Activated effector memory CD4-positive, alpha-beta T cell treated with Interleukin-2 at 50 U/mL for 16 hours (primary cell): ENCODE measurements at places on chromosomes 4 and X.

DNA sequence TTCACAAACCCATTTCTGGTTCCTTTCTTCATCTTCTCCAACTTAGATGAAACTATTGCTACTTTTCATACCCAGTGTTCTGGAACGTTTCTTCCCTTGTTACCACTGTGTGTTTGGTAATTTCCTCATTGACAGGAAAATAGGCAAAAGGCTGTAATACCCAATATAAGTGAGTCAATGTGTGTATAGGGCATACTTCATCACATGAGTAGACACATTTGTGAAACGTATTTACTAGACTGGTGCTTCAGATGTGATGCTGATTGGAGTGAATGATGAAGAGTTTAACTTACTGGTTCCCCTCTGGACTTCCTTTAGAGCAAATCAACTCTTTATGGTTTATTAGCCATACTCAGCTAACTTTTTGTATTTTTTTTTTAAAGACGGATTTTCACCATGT lies 195.1 kb upstream of the ATP6AP2 start:
- no peak for DNase-seq

GRCh38 chr4:1814453-1814852 lies 21.4 kb downstream of the FGFR3 start:
- no peak for DNase-seq

GRCh38 chrX:50393902-50394301 lies 76.7 kb downstream of the DGKK start:
- no peak for DNase-seq

DNA sequence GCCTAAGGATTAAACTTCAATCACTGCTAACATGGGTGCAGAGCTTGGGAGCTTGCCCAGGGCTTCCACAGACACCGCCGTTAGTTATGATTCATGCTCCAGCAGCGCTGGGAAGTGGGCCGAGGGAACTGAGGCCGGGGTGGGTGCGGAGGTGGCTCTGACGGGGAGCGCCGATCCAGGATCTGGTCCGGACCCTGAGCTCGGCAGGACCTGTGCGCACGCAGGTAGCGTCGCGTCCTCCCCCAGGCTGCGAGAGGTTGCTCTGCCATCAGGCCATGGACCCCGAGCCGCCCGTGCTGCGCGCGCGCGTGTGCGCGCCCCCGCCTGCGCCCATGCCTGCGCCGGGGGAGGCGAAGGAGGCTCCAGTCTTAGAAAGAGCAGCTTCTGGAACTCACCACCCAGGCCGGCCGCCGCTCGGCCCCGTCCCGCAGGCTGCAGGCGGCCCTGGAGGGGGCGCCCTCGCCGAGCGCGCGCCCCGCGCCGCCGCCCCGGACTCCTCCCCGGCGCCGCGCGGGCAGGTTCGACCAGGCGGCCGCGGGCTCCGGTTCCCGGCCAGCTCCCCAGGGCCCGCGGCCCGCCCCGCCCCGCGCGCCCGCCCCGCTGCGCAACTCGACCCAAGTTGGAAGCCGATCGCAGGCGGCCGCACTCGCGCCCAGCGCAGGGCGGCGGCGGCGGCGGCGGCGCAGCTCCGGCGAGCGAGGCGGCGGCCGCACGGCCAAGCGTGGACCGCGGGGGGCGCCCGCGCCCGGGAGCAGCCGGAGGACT lies 732 bp upstream of the ADRA2C start:
- DNase-seq, result no peak

- DNase-seq, result no peak
Observed at GRCh38 chrX:134161162-134161561, 75.8 kb upstream of the CCDC160 start.

DNA sequence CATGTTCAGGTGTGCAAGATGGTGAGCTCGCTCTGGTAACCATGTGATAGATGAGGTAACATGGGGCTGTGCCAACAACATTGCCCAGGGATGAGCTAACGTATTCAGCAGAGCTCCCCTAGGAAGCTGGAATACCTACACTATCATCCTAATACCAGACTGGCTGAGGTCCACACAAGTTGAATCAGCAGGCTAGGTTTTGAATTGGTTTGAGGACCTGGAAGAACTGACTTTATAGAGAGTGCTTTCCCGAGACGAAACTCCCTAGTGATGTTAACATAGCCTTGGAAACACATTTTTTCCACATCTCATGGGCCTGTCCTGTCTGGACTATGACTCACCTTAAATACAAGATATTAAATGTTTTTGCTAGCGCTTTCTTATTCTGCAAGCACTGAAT lies 56.7 kb downstream of the IGFBP7 start:
- DNase-seq, result no peak

DNA sequence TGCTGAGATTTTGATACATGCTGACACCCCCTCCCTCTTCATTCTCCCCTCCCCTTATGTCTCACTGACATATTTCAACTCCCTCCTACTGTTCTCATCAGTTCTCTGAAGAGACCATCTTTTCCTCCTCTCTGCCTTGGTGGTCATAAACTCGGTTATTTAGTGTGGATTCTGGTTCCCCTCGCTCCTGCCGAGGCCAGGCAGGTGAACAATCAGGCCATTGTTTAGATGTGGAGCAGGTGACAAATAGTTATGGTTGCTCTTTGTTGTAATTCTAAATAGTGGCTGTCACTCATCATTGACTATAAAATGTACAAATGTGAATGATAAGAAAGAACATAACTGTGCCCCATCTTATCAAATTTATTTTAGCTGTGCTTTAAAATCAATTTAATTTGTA lies 324.6 kb downstream of the BCOR start:
- DNase-seq, result no peak

GRCh38 chrX:136182414-136182813 lies 35.1 kb downstream of the FHL1 start:
- DNase-seq, result no peak

DNA sequence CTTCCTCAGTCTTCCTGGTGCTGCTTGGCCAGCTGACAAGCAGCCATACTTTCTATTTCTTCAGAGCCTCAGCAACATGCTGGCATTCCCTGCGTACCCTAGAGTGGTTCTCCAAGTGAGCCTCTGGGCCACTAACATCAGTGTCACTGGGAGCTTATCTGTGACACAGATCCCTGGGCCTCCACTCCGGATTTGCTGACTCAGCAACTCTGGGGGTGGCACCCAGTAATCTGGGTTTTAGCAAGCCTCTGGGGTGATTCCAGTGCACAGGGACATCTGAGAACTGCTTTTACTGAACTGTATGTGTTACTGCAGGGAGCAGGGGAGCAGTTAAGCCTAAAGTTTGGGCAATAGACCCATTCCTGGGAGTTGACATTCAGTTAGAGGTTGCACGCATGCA lies 28.2 kb upstream of the HMGB3 start:
- DNase-seq, result no peak

GRCh38 chr4:7187168-7187535 lies 5.2 kb upstream of the SORCS2 start:
- DNase-seq, result no peak

DNA sequence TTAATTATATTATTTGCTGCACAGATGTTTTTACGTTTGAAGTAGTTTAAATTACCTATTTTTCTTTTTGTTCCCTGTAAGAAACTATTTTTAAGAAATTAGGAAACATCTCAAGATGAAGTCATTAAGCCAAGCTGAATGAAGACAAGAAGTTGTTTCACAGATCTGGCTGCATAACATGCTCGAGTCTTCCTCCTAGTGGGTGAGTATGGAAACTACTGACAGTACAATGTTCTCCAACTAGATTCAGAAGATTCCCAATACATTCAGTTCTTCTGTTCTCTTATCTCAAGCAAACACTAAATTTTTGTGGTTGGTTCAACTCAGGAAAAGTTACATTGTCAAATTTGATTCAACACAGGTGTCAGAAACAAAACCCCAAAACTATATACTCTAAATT lies 256.8 kb upstream of the VCX start:
- no peak for DNase-seq

- no peak for DNase-seq
Observed at GRCh38 chr4:176123710-176124407, 58.2 kb downstream of the WDR17 start.

DNA sequence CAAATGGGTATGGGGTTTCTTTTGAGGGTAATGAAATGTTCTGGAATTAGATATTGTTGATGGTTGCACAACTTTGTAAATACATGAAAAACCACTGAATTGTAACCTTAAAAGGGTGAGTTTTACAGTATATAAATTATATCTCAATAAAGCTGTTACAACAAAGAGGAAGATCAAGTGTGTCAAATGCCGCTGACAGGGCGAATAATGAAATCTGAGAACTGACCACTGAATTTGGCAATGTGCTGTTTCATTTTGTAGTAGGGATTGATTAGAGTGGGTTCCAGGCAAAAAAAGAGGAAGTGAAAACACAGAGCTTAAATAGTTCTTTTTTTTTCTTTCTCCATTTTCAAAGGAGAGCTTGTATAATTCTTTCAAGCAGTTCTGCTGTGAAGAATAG lies 161.1 kb upstream of the NAP1L5 start:
- no peak for DNase-seq

- DNase-seq, result no peak
Observed at GRCh38 chr4:5952286-5952974, 59.5 kb upstream of the CRMP1 start.

- no peak for DNase-seq
Observed at GRCh38 chrX:81996166-81996565, 794.3 kb downstream of the SH3BGRL start.

DNA sequence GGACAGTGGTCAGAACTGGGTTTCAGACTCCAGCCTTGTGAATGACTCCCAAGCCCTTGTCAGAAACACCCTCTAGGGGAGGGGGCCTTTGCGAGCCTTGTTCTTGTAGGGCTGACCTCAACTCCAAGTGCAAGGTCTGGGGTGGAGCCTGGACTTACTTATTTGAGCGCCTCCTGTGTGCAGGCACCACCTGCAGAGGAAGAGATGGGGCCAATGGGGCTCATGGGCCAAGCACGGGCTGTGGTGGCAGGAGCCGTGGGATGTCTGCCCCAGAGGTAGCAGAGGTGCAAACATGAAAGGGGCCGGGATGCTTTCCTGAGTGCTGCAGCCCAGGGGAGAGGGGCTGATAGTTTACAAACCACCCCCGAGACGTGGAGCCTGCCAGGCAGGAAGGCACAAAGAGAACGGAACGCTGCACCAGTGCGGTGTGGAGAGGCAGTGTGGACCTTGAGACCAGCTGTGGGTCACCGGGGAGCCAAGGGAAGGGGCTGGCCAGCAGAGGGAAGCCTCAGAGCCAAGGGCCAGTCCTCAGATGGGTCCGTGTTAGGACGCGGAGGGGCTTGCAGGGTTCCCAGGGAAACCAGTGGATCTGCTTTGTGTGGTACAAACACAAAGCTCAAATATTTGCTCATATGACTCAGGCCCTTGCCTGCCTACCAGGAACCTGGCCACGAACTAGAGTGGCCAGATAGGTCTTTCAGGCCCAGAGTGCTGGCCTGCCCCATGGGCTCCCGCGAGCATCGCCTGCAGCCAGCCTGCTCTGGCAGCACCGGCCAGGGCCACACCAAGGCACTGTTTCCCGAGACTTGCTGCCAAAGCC lies 8.7 kb upstream of the TADA2B start:
- DNase-seq, result no peak

DNA sequence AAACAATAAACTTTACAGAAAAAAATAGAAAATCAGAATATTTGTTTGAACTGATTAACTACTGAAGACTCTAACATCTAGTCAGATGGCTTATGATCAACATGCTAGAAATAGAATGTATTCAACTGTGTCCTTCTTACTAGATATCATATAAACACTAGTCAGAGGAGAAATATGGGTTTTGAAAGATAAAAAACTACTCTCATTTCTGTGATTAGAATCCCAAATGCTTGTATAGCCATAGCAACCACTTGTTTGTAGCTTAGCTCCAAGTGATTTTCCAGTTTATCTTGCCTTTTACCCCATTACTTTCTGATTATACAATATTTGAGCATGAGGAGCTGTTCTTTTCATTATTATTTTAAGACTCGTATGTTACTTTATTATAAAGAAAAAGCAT lies 31.2 kb downstream of the USP38 start:
- no peak for DNase-seq

DNA sequence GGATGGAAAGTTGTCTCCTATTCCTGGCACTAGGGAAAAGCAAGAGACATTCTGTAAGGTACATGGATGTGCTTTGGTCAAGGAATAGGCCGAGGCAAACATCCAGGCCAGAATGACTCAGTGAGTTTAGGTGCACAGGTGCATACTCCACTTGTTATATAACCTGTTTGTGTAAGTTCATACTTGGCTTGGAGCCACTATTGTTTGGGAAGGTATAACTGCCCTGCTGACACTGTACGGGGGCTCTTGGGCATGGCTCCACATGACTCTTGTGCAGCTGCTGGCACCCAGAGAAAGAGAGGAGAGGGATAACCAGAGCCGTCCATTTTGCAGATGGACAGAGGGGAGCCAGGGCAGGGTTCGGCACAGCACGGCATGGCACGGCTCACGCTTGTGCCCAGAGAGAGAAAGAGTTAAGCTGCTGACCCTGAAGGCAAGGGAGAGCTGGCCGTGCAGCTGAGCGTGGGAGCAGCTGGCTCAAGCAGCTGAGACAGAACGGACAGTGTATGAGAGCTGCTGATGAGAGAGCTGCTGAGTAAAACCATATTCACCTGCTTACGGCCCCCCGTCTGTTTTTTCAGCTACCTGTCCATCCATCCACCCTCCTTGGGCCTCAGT lies 98.0 kb downstream of the SLC2A9 start:
- DNase-seq, result no peak

- no peak for DNase-seq
Observed at GRCh38 chr4:76061982-76062381, 12.5 kb upstream of the ART3 start.

- DNase-seq, result no peak
Observed at GRCh38 chrX:37875675-37876074, 28.3 kb upstream of the DYNLT3 start.

DNA sequence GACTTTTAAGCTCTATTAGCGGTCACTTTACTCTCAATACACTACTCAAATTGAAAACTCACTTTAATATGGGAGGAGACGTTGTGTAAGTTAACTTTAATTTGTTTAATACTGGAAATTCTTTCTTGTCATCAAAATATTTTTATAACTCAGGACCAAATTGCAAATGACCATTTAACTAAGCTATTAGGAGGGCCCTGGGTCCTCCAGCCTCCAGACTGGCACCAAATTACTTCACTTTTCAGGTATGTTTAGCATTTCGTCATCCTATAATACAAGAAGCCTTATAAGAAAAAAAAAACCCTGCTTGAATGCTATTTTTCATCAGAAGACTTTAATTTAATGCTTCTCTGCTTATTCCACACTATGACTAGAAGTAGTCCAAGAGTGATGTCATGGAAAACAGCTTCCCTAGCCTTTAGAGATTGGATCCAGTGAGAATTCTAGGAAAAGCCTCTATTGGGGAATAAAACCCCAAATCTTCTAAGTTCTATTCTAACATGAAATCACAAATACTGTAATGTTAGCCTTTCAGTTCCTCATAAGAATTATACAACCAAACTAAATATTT lies 6.6 kb downstream of the KLHL15 start:
- no peak for DNase-seq
